AG09319 (cell line): ENCODE measurements at places on chromosomes 3 and 15.

- no peak for DNase-seq
Measured at GRCh38 chr3:119015942-119016341, 18.7 kb downstream of the IGSF11 start.

- DNase-seq, result no peak
Measured at GRCh38 chr3:152392272-152392880, 123.6 kb downstream of the MBNL1 start.

DNA sequence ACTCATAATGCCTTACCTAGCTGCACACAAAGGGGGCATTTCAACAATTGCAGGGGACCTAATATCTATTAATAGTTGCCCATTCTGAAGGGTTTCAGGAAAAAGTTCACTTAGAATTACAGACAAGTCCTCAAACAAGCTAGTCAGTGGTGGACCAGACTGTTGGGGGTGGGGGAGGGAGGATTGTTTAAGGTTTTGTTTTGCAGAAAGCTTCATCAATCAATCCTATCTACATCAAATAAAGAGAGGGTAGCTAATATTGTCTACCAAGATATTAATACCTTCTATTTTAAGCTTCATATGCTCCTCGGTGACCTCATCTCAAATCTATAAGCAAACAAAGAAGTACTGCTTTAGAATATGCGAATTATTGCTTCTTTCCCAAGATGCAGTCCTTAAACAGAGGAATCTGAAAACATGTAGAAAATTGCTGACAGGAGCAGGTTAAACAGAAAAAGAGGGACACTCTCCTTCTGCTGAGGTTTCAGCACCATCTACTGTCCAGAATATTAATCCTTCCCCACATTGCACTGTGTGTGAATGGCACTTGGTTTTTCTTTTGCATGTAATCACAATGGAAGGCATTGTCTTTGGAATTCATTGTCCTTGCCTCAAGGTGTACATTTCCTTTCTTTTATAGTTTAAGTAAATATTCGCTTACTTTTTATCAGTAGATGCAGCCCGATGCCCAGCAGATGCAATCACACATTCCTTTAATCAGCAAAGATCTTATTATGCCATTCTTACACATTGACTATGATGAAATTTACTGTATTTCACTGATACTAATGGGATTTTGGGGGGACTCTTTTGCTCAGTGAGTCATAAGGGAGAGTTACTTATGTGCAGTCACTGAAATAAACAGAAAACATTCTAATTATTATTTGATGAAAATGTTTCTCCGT is 94.7 kb downstream of the IL5RA start:
- no peak for DNase-seq

DNA sequence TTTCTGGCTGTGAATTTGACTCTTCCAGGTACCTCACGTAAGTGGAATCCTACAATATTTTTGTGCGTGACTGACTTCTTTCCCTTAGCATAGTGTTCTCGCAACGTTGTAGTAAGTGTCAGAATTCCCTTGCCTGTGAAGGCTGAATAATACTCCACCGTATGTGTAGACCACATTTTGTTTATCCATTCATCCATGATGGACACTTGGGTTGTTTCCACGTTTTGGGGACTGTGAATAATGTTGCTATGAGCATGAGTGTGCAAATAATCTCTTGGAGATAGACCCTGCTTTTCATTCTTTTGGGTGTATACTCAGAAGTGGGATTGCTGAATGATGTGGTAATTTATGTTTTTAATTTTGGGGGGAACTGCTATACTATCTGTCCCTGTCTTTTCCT is 82.2 kb downstream of the APBA2 start:
- no peak for DNase-seq

- DNase-seq, result no peak
Measured at GRCh38 chr3:49867400-49867799, 2.3 kb downstream of the CAMKV start.

DNA sequence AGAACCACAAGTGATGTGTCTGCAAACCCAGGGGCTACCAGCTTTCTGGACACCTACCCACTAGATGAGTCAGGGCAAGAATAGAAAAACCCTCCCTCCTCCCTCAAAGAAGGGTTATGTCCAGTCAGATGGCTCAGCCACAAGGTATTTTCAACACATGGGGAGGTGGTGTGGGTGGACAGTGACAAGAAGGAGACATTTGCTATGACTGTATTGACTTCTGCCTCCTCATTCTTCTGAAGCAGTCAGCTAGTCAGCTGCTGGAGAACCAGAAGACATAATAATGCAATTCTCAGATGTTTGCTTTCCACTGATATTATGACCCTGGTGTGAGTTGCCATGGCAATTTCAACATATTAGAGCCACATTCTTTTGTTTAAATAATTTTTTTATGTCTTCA is 66.7 kb upstream of the GOLGA8B start:
- DNase-seq, result no peak

DNA sequence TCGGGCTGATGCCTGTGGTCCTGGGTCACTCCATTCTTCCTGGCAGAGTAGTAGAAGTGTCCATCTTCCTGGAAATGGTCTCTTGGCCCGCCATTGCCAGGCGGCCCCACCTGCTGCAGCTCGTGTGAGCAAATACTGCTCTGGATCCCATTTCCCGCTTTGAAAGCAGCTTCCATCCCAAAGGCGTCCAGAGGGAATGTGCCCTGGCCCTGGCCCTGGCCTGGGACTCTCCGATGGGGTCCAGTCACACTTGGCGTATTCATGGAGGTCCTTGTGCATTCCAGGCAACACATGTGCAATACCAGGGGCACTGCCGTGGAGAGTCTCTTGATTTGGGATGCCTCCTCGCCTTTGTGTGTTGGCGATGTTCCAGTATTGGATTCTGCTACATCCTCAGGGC is 111.1 kb downstream of the SNRPN start:
- no peak for DNase-seq

DNA sequence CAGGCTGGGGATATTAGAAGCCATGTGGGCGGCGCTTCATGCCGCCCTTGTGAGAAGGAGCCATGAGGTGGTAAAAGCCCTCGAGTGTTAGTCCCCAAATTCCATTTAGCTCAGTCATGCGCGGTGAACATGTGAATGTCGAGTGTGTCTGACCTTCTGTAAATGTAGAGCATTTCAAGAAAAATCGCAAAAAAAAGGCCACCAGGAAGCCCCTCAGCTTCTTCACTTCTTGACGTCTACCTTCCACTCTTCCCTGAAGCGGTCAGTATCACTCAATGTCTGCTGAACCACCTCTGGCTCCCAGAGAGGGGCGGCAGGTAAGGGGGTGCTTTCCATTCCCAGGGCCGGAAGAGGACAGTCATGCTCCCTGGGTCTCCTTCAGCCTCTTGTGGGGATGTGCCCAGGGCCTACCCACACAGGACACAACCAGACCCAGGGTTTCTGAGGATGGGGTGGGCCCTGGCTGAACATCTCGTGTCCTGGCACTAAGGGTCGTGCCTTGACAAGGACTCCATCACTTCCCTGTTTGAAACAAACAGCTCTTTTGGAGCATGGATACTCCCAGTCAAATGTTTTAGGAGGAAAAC is 274.9 kb downstream of the FAM43A start:
- DNase-seq, result no peak

DNA sequence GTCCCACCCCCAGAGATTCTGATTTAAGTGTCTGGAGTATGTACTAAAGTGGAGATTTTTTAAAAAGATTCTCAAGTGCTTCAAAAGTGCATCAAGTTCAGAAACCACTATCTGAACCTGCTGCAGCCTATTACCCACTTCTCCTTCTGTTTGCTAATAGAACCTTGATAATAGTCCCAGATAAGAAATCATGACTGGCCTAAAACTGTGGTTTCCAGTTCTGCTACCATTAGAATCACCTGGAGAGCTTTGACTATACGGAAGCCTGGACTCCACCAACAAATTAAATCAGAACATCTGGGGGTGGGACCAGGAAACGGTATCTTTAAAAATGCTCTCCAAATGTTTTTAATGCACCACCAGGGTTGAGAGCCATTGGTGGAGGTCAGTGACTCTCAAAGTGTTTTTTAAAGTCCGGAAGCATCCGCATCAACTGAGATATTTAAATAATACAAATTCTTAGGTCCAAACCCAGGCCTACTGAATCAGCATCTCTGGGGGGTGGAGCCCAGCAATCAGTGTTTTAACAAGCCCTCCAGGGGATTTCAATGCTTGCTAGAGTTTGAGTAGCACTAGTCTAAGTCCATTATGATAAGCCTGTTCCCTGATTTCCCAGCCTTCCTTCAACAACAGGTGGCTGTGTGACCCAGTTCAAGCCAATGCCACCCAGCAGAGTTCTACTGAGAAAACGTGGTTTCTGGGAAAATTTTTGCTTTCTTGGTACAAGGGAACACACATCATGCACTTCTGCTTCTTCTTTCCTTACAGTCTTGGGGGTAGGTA is 45.4 kb upstream of the TIPARP start:
- DNase-seq, result no peak

DNA sequence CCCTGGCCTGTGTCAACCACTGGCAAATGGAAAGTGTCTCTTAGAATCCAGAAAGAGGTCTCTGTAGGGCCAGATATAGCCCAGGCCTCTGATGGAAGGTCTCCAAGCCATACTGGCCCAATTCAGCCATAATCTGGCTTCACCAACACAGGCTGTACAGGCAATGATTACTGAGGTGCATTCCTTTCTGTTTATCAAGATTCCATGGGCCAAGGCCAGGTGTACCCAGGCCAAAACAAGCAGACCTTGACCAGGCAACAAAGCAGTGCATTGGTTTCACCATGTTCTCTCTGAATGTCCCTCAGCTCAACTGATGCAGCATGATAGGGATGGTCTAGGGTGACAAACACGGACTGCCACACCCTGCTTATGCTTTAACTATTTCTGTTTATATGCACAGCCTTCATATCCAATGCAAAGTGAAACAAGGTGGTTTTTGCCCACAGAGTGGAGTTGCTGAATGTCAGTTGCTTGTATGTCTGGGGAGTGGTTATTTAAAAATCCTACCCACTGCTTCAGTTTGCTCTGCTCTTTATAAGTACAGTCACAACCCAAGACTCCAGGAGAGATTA is 25.2 kb downstream of the CCNL1 start:
- no peak for DNase-seq

DNA sequence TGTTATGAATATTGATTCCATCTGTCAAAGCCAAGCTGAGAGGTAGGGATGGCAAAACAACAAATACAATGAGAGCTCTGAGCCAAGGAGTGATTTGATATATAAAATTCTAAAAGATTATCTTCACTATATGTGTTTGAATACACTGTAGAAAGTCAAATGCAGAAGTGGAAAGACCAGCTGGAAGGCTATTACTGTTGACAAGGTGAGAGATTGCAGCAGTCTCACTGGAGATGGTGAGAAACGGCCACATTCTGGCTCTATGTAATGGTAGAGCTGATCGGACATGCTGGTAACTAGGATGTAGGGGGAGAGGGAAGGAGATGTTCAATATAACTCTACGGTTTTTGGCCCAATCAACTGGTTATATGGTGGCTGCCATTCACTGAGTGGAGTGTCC is 434.2 kb upstream of the SUCLG2 start:
- DNase-seq, result no peak

DNA sequence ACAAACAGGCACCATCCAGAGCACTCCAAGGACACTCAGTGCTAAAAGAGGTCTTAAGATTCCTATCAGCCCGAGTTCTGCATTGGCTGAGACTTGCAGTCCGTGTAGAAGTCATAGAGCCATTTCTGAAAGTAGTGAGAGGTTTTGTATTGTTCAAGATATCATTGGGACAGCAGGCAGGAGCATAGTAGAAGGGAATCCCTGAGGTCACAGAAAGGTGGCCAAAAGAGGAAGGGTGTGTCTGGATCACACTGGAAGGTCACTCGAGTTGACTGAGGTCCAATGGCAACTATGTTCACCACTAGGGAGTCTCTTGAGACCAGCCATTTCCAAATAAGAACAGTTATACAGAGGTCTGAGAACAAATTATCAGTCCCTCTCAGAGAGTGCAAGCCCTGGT is 468.3 kb downstream of the EPHB1 start:
- no peak for DNase-seq

GRCh38 chr3:110779581-110779980 is 292.0 kb upstream of the NECTIN3 start:
- DNase-seq, result peak; percentile 16

- DNase-seq, result no peak
Measured at GRCh38 chr15:80404761-80405553, 775 bp downstream of the ARNT2 start.

DNA sequence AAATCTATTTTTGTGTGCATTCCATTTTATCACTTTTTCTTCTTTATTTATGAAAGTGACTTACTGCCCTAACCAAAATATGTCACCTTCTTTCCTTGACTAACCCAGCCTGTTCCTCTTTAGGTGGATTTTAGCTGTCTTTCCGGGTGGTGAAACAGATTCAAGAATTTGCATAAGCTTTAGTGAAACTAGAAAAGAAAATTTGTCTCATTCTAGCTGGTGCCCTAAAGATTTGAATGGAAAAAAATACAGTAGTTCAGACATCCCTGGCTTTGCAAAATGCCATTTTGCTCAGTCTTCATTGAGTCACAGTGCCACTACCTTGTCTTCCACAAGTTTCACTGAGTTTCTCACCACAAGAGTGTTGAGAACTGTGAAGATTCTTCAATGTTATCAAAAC is 28.2 kb upstream of the CCDC50 start:
- DNase-seq, result no peak

- DNase-seq, result no peak
Measured at GRCh38 chr15:91319371-91320059, 219.5 kb downstream of the SV2B start.

DNA sequence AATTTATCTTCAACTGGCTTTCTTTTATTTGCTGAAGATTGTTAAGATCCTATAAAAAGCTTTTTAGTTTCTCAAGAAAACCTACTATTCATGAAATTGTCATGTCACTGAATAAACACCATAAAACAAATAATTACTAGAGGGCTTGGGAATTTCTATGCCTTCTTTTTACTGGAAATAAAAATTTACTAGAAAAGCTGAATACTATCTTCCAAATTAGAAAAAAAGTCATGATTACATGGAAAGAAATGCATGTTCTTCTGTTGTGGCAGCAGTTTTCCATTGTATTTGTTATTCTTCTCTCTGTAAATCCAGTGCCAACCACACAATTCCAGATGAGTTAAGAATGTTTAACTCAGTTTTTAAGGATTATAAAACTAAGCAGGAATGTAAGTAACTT is 153.8 kb downstream of the RAP2B start:
- DNase-seq, result peak; percentile 19

DNA sequence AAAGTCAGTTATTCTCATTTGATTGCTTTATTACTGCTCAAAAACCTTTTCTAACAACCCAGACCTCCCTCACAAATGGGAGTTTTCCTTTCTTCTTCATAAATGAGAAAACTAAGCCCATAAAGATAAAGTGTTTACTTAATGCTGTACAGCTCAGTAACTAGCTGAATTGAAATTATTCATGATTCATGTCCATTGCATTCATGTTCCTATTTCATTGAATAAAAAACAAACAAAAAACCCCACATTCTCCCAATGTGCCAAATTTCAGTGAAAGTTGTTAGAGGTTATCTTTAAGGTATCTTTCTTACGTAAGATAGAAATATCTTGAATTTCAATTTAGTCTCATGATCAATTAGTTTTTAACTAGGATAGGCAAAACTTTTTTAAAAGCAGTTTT is 2.8 kb downstream of the PLSCR2 start:
- DNase-seq, result no peak

- DNase-seq, result no peak
Measured at GRCh38 chr3:60316121-60316797, 935.0 kb downstream of the FHIT start.
